Urothelium cell line (cell line): ENCODE measurements at places on chromosomes 12 and 14.

DNA sequence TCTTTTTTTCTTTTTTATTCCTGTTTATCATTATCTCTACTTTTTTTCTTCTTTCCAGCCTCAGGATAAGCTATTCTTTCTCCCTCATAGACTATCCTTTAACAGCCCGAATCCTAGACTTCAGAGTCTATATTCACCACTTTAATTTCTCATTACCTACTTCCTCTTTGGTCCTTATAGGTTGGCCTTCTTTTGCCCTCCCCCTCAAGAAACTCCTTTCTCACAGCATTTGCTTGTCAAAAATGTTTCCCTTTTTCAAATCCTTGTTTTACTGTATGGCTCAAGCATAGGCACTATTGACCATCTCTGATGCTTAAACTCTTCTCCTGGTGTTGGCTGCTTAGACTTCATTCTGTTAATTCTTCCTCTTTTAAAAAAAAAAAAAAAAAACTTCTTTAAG lies 52.5 kb downstream of the KIAA0586 start:
- DNase-seq: no peak

DNA sequence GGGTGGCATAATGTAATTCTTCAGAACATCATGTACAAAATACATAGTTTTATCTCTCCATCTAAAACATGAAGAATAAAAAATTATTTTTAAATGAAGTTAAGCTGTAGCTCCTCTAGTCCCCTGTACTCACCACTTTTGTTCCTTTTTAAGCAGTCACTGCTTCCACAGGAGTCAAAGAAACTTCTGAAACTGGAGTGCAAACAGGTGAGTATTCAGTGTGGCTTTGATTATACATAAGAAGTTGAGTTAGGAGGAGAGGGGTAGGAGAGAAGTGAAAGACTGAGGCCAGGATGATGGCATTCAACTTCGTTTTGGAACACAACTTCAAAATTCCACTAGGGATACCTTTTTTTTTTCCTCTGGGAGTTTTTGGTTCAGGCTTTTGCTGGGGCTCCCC lies 131.4 kb upstream of the CNTN1 start:
- DNase-seq: no peak

DNA sequence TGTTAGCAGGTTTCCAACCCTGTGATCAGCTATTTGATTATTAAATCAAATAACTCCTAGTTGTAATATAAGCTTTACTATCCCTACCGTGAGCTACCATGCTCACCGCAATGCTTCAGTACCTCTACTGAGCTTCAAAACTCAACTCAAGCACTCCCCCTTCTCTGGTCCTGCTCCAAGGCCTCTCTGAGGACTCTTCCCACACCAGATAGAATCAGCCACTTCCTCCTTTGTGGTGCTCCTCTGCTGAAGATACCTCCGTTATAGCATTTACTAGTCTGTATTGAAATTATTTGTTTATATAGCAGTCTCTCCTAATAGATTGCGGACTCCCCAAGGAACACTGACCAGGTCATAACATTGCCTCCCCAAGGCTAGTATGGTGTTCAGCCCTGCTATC lies 17.5 kb downstream of the AREL1 start:
- DNase-seq: no peak

GRCh38 chr12:31906557-31907301 lies 52.5 kb upstream of the RESF1 start:
- no peak for DNase-seq

DNA sequence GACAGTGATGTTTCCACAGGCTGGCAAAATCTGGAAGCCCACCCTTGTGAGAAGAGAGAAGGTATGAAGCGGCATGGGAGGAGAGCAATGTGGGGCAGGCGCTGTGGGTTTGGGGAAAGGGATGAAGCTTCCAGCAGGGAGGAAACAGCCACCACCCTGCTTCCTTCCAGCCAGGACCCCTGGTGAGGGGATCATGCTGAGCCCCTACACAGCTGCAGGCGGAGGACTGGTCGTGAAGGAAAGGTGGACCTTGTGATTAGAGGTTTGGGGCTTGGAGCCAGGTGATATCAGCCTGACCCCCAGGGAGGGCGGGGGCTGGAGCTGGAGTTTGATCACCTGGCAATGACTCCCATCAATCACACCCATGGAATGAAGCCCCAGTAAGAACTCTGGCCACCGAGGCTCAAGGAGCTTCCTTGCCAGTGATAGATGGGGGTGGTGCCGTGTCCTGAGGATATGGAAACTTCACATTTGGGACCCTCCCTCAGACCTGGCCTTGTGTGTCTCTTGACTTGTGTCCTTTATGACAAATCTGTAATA lies 48.6 kb downstream of the RIMBP2 start:
- DNase-seq: no peak

GRCh38 chr14:75723716-75724115 lies 62.7 kb downstream of the TTLL5 start:
- no peak for DNase-seq

- no peak for DNase-seq
Observed at GRCh38 chr12:108573317-108573716, 10.9 kb downstream of the ISCU start.
